ENCODE measurements at places on chromosomes 4 and X.

- no peak for DNase-seq
These were observed 29.5 kb downstream of the ARHGAP10 start for GRCh38 chr4:147761218-147761883.

DNA sequence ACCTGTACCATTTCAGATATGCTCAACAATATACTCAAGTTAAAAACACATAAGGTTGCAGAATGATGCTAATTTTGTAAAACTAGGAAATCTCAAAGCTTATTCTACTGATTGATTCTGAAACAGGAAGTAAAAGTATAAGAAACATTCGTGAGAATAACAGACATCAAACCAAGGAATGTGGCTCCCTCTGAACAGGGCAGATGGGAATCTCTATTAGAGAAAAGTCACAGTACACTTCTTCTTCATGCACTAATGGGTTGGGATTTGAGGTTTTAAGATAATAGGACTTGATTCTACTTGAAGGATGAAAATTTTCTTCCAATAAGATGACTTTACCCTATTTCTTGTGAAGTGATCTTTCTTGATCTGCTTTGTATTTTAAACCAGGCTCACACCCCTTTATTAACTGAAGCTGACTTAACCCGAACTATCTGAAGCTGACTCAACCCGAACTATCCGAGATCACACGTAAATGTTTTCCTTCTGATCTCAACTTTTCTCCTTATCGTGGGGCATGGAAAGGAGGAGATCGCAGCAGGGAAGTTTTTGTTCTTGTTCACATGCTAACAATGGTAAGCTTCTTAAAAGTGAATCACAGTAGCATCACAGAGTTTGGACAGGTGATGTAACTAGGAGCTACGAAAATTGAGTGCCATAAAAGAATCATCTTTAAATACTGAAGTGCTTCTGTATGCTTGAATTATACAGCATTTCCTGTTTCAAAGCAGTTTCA lies 363.1 kb upstream of the ZFP42 start:
- no peak for DNase-seq

- DNase-seq = no peak
These were observed 240.4 kb upstream of the LDB2 start for GRCh38 chr4:17138847-17139246.

- no peak for DNase-seq
These were observed 168.4 kb upstream of the WDR1 start for GRCh38 chr4:10285028-10285427.

- no peak for DNase-seq
These were observed 21.0 kb upstream of the ANXA5 start for GRCh38 chr4:121717680-121718237.

GRCh38 chr4:30295652-30296051 lies 424.5 kb upstream of the PCDH7 start:
- no peak for DNase-seq

DNA sequence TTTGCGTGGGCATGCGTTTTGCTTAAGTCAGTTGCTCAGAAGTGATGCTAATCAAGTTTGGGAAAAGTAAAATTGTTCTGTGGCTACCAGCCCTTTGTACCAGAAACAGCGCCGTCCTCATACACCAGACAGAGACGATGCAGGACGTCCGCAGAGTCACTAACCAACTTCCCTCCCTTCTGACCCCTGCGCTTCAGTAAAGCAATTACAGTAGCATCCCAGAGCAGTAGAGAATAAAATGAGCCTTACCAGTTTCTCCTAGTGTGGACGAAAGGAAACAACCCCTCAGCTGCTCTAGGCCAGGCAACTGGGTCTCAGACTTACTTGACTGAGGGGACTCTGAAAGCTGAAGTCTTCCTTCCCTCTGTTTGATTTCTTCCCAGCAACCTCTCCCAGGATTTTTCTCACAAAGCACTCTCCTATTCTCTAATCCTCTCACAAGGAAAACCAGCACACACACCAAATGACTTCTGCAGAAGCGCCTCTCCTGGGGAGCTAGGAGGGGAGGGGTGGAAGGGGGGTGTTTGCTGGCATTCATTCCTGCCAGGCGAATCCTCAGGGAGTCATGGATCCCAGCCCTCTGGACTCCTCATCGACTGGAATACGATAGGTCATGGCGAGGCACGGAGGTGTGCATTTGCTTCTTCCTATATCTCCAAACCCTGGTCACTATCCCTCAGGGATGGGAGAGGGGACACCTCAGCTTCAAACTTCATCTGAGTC lies 56.0 kb upstream of the MID1 start:
- peak; percentile 31 for DNase-seq

DNA sequence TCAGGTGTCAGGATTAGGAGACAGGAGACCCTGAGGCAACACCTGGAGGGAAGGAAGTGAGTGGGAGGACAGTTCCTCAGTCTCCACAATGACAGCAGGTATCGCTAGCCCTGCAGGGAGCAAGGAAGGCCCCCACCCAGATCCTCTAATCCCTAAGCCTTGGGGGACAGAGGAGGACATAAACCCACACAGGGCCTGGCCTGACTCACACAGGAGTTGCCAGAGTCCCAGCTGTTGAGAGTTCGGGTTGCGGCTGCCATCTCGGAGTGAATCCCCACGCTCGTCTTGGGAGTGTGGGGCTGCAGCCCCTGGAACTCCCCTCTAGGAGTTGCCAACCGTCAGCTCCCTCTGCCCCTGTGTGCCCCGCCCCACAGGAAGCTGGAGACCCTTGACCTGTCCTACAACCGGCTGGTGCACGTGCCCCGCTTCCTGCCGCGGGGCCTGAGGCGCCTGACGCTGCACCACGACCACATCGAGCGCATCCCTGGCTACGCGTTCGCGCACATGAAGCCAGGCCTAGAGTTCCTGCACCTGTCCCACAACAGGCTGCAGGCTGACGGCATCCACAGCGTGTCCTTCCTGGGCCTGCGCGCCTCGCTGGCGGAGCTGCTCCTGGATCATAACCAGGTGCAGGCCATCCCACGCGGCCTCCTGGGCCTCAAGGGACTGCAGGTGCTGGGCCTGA lies 9.2 kb upstream of the BGN start:
- no peak for DNase-seq

DNA sequence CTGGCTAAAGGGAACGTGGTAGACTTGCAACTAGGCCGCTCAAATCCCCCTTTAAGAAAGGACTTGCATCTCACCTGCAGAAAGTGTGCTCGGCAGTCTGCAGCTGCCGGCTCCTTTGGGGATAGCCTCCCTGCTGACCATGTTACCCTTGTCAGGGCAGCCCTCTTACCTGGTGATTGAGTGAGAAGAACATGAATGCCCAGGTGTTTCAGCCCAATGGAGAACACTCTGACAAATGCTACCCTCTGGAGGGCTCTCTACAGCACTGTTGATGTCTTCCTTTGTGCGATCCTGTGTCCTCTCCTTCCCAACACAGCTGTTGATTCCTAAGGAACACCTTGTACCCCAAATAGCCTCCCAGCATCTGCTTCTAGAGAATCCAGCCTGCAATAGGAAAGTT lies 178.7 kb upstream of the LDB2 start:
- DNase-seq = no peak

DNA sequence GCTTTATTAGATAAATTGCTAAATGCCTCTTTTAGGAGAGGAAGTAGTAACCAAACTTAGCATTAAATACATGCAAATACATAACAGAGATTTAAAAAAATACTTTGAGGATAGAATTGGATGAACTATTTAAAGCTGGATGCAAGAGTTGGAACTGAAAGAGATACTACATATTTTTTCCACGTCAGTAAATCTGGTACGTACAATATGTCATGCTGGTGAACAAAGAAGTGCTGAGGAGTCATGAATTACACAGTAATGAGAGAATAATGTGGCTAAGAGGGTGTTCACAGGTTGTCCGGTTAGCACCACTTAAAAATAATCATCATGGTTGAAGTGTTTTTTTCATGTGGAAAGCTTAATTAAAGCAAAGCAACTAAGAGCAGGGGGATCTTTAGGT lies 184.1 kb upstream of the FRMPD4 start:
- no peak for DNase-seq

- DNase-seq = no peak
These were observed 165.0 kb downstream of the HEPH start for GRCh38 chrX:66328950-66329596.

GRCh38 chr4:19596342-19596741 lies 655.4 kb upstream of the SLIT2 start:
- DNase-seq = no peak

DNA sequence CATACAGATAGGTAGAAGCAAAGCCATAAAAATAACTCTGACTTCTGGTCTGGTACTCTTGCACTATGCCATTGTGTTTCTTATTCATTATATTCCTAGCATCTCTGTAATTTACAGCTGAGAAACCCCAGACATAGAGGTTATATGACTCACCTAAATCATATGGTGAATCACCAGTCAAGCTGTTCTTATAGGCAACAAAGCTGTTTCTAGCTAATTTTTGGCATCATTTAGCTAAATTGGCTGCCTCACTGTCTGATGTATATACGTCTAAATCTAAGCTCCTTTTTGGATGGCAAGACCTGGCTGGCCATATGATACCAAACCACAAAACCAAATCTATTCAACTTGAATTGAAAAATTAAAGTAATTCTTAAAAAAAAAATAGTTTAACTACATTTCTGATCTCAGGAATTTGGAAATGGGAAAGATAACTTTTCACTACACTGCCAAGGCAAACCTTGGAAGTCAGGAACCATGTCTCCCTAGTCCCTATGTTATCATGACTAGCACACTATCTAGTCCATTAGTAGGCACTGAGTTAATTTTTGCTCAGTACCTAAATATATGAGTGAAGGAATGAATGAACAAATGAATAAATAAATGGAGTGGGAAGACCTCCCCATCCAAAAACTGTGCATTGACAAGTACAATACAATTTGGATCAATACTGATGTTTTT lies 41.3 kb upstream of the STAG2 start:
- DNase-seq = no peak

DNA sequence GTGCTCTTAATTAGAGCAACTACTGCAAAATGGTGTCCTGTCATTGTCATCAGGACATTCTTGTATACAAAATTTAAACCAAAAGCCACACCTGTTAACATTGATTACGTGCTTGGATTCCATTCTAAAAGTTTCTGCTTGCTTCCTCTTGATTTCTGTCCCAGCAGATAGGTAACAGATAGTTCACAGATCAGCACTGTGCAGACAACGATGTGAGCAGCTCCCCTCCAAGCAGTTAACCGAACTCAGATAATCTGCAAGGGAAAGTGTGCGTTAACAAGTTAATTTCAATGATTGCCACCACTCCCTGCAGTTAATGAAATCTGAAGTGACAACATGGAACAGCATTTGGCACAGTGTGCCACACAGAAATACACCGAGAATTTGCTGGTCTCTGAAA lies 54.4 kb upstream of the RELL1 start:
- no peak for DNase-seq

- no peak for DNase-seq
These were observed 312.8 kb downstream of the TENM3 start for GRCh38 chr4:182555997-182556418.

DNA sequence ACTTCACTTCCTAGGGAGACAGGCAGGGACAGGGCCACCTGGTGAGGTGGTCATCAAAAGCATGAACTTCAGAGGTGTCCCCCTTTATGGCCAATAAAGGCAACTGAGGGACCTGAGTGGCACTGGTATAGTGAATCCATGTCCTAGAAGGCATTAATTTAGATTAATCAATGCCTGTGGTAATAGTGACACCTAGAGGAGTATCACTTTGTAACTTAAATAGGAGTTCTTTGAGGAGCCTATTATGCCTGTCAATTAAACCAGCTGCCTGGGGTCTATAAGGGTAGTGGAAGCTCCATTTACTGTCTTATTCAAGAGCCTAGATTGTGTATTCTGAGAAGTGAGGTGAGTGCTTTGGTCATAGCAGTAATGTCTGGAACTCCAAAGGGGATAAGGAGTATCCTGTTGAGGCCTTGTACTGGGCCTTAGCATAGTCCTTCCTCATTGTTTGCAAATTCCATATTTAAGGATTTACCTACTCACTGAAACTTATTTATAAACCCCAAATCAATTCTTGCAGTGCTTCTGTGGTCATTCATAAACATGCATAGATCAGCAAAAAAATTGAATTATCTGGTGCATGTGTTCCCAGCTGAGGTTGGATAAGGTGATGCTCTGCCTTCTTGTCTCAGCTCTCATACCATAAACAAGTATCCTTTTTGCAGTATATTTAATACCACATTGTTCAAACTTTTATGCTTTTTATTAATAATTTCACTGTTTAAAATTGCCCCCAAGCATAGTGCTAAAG lies 213.8 kb upstream of the RADX start:
- peak; percentile 0 for DNase-seq

DNA sequence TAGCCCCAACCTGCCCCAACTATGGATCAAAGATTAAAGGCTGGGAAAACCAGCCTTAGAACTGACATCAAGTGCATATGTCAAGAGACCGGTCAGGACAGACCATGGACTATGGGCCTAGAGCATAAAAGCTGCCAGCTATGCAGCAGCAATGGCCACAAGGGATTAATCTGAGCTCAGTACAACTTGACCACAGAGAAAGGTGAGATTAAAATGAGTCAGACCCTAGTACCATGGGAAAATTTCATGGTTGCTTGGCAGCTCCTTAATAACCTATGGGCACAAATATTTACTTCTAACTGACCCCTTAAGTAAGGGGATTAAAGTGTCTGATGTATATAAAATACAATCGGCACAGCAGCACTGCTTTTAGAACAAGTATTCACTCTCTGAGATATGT lies 54.4 kb downstream of the CBR4 start:
- no peak for DNase-seq

- no peak for DNase-seq
These were observed 203.6 kb downstream of the SPRY1 start for GRCh38 chr4:123599920-123600810.

GRCh38 chr4:1830642-1831228 lies 25.2 kb downstream of the LETM1 start:
- DNase-seq = no peak

- no peak for DNase-seq
These were observed 36.6 kb downstream of the MYOZ2 start for GRCh38 chr4:119172223-119172622.

DNA sequence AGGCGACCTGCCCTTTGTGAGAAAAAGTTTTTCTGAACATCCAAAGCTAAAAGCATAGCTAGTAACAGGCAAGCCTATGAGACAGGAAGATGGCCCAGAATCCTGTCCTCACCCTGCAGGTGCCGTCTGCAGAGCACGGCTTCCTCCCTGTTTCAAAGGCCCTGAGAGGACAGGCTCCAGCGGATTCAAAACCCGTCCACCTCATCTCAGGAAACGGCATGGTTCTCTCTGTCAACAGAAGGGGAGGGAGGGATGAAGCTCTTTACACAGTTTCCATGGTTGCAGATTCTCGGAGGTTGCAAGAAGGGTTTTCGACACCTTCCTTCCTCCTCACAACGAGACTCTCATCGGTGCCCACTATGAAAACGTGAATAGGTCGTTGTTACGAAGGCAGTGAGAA lies 8.3 kb downstream of the PPP2R3B start:
- no peak for DNase-seq

DNA sequence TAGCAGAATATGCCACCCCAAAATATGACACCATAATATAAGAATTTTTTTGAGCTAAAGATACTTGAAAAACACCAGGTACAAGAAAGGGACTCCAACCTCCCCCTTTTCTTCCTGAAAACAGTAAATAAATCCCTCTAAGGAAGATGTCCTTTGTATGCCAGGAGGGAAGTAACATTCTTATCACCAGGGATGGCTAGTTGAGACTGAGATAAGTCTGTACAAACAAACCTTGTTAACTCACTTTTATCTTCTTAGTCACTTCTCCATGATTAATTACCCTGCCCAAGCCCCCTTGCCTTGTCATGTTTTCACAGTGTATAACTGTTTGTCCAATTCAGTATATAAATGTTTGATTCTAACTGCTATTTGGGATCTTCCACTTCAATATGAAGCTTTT lies 888.0 kb downstream of the PCDH18 start:
- no peak for DNase-seq

- DNase-seq = no peak
These were observed 812 bp upstream of the KDM6A start for GRCh38 chrX:44871931-44872820.

Measured in NCI-H524 treated with DMSO at 0.1 percent for 48 hours (cell line).